NCI-H2029 treated with DMSO at 0.1 percent for 48 hours (cell line): ENCODE measurements at places on chromosomes 3 and 15.

GRCh38 chr15:29688506-29689286 is 133.6 kb downstream of the TJP1 start:
- no peak for DNase-seq

DNA sequence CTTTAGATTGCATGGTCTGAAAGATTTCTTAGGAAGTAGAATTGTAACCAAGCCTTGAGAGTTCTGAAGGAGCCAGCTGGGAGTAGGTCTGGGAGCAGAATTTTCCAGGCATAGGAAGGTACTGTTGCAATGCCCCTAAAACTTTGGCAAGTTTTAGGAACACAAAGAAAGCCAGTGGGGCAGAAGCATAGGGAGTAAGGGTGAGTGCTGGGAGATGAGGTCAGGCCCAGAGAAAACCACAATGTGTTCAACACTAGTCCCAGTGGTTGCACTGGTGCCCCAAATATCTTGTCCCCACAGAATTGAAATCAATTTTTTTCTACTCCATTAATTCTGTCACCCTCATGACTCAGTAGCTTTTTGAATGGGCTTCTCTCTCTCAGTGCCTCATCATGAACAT is 120.7 kb upstream of the GALNT15 start:
- DNase-seq, result no peak

- DNase-seq, result no peak
These were observed 249.4 kb downstream of the FAM43A start for GRCh38 chr3:194935061-194935460.

DNA sequence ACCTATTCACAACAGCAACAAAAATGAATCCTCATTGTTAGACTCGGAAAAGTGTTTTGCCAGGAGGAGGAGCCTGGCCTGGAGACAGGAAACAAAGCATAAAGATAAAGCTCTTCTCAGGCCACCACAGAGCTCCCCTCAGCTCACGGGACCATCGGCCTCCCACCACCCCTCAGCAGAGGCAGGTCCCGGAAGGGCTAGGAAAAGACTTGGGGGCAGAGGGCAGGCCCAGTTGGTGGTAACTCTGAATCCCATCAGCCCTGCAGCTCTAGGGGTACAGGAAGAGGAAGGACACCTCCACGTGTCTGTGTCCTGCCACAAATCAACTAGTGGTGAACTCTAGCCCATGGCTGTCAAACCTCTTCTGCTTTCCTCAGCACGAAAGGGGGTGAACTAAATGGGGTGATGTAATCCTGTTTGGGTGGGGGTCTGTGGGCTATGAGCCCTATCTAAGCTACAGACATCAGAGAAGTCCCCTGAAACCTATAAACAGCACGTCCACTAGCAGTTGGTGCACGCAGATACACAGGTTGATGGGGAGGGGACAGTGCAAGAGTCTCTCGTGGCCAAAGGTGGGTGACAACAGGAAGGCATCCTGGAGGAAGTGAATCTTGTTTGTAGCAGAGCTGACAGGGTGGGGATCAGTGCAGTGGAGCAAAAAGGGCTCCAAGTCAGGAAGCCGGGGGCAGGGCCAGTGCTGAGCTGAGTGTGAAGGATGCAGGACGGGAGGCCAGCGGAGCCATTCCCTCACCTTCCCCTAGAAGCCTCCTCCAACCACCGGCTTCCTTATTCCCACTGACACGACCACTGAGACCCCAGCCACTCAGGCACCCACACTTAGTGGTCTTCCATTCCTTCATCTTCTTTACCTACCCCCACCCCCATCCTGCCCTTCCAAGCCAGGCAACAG is 111.1 kb upstream of the HACD2 start:
- DNase-seq, result no peak

DNA sequence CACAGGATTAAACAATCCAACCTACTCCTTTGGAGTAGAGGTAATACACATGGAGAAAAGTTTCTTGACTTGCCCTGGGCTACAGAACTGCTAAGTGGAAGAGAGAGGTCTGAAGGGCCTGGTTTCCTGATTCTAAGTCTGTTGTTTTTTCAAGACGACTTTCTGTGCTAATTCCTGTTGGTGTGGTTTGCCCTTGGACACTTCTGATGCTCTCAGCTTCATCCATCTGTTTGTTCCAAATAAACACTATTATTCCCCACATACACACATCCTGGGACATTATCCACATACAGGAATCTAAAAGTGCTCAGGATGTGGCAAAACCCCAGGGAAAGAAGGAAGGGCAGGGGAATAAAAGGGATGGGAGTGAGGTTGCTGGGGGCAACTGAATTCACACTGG is 393.5 kb upstream of the TBL1XR1 start:
- no peak for DNase-seq

GRCh38 chr3:175410251-175410650 is 551.1 kb downstream of the NAALADL2 start:
- no peak for DNase-seq

DNA sequence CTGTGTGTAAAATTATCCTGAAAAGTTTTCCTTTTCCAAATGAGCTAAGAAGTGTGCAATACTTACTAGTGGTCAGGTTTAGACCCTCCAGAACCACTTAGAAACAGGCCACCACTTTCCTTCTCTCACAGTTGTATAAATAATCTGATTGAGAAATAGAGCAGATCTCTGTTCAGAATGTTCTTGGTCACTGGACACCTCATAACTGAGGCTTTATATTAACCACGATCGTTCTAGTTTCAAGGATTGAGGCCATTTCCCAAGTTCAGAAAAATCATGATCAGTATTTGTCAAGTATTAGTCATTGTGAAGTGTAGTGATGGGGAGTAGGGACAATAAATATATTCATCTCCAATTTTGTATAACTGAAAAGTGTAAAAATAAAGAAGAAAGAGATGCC is 1.0 kb upstream of the MAP3K13 start:
- no peak for DNase-seq

GRCh38 chr3:179563271-179563783 is 601 bp downstream of the ACTL6A start:
- no peak for DNase-seq

- DNase-seq, result no peak
These were observed 32.5 kb downstream of the NME9 start for GRCh38 chr3:138297059-138297607.

DNA sequence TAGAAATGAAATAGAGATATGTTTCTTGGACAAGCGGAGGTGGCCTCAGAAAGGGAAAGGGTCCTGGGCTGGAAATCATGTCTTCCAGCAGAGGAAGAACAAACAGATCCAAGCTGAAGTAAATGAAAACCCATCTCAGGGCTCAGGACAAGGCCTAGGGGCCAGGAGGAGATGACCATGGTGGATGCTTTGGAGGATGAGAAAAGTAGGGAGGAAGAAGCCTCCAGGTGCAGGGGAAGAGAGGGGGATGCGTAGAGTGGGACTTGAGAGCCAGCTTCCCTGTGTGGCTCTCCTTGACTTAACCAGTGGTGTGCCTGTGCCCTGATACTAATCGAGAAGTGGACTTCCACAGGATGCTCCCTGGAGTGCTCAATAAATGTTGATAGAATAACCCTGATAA is 203.2 kb downstream of the FAM43A start:
- DNase-seq, result no peak
